ENCODE measurements at places on chromosomes 12 and 14. TPM values are rescaled to one million over a fixed set of nuclear protein-coding genes. Genes with fewer than 3 reads are reported as not detected.

The MAP3K9 gene
- polyA plus RNA-seq, result 2.0 TPM

- no peak for DNase-seq
Measured at GRCh38 chr12:43730283-43730682, 28.3 kb downstream of the PUS7L start.

- DNase-seq, result no peak
Measured at GRCh38 chr14:92099802-92100201, 6.6 kb downstream of the ATXN3 start.

GRCh38 chr12:3636328-3636727 is 116.6 kb downstream of the CRACR2A start:
- no peak for DNase-seq

- DNase-seq, result no peak
Measured at GRCh38 chr12:110223777-110224378, 57.2 kb upstream of the ATP2A2 start.

GRCh38 chr14:59036134-59036533 is 152.3 kb upstream of the DAAM1 start:
- DNase-seq, result no peak

DNA sequence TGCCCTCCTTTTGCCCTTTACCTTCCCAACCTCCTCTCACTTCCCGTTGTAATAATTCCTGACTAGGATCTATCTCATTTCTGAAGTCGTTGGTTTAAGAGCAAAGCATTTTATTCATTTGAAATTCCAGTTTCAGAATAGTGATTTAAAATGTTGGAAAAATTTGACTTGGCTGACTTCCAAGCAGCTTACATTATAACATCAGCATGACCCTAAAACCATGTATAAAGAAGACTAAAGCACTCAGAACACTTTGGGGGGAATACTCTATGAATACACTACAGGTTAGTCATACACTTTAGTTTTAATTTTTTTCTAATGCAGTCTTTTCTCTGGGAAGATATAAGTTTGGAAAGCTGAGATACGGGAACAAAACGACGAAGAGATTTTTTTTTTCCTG is 161.1 kb downstream of the BTG1 start:
- no peak for DNase-seq

GRCh38 chr12:2297004-2297403 is 244.2 kb downstream of the CACNA1C start:
- DNase-seq, result no peak

GRCh38 chr12:65759735-65760134 is 64.5 kb upstream of the HMGA2 start:
- no peak for DNase-seq

DNA sequence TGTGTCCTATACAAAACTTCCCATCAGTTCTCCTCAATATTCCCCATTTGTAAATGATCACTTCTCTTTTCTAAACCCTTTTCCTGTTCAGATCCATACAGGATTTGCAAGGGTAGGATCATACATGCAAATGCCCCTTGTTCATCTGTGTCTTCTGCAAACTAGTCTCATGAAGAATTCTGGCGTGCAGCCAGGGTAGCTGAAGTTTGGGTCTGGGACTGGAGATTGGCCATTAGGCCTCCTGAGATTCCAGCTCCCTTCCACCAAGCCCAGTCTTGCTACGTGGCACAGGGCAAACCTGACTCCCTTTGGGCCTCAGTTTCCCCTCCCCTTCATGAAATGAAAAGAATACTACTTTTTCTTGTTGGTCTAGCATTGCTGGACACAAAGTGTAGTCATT is 11.3 kb downstream of the C3AR1 start:
- no peak for DNase-seq

The ZCRB1 gene
- polyA plus RNA-seq, result 18.7 TPM

GRCh38 chr12:128476266-128476665 is 209.3 kb downstream of the TMEM132C start:
- no peak for DNase-seq

- DNase-seq, result no peak
Measured at GRCh38 chr12:4214877-4215228, 58.7 kb upstream of the CCND2 start.

DNA sequence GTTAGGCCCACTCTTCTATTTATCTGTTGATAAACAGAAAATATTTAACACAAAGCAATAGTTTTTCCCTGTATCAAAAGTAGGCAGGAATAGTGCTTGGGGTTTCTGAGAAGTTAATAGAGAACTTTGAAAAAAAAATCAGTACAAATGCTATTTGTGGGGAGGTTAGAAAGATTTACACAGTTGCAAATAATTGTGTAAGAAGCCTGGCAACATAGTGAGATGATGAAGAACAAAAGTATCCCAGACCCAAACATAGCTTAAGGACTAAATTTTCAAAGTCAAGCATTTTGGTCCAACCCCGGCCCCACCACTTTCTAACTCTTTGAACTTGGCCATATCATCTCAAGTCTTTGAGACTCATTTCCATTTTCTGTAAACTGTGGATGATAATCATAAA is 687.5 kb upstream of the TMEM132C start:
- no peak for DNase-seq

GRCh38 chr14:30500222-30500621 is 58.7 kb upstream of the G2E3 start:
- DNase-seq, result no peak

DNA sequence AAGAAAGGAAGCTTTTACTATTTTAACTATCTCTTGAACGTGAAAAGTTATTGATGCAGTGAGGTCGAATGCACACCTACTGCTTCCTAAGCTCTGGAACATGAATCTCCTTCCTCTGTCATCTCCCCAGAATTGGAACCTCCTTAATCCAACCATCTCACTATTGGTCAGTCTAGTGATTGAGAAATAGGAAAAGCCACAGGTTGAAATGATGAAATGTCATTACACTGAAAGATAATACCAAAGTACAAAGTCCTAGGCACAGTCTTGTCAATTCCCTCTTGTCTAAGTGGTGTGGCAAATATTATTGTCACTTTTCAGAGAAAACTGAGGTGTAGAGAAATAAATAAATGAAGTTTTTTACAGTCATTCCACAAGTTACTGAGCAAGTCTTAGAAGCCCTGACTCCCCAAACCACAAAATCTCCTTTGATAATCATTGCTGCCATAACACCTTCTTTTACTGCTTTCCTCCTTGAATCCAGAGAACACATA is 19.5 kb upstream of the HIGD1C start:
- no peak for DNase-seq

The PPM1A gene
- polyA plus RNA-seq, result 11.6 TPM

The RHEBL1 gene
- polyA plus RNA-seq, result 2.3 TPM

DNA sequence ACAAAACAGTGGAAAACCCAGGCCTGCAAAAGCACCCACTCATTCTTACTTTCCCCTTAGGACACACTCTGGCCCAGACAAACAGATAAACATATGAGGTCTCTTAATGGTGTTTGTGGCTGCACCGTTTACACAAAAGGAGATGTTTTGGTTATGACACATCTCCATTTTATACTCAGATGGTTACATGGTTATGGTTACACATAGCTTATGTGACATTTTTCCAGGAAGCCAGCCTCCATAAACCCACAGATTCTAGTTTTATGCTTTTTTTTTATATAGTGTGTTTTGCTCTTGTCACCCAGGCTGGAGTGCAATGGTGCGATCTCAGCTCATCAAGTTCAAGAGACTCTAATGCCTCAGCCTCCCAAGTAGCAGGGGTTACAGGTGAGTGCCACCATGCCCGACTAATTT is 3.5 kb upstream of the KLRD1 start:
- no peak for DNase-seq
